SK-MEL-5 (cell line): ENCODE measurements at places on chromosomes 1 and 21.

DNA sequence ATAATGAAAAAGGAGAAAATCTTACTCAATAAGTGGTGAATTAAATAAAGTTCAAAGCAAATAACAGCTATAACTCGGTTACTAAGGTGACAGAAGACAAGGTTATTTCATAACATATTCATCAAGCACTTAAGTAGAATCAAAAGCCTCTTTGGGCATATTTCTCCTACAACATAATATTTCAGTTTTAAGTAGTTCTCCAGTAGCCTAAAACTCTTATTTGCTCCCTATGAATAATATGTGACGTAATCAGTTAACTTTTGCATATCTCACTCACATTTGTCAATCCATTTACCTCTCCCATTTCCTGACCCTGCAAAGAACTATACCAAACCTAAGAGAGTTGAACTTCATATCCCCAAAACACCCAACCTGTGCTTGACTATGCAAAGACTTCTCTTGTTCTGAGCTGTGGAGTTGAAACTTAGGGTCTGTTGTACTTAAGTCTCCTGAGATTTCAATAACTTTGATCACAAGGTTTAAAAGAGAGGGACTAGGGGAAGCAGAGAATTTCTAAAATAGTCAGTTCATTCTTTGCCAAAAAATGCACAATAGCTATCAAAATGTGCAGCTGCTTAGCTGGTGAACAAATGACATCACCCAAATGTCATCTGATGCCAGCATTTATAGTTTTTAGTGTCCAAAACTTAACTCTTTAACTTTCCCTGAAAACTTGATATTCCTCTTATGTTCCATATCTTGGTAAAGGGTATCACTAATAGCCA lies 37.2 kb downstream of the TTLL7 start:
- DNase-seq: peak; percentile 94

DNA sequence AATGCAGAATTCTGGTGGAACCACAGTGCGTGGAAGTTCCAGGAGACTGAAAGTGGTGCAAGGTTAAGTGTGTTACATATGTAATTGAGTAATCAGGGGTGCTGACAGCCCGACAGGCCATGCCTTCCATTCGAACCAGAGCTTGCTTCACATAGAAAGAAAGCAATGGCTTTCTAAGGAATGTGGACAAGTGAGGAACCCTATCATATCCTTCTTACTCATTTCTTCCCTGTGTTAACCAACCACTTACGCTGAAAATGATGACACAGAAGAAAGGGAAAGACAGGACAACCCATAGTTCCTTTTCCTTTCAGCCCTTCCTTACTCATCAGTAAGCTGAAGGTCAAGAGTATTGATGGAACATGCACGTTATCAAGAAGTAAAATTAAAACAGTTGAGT lies 48.1 kb upstream of the KCNA3 start:
- no peak for DNase-seq

DNA sequence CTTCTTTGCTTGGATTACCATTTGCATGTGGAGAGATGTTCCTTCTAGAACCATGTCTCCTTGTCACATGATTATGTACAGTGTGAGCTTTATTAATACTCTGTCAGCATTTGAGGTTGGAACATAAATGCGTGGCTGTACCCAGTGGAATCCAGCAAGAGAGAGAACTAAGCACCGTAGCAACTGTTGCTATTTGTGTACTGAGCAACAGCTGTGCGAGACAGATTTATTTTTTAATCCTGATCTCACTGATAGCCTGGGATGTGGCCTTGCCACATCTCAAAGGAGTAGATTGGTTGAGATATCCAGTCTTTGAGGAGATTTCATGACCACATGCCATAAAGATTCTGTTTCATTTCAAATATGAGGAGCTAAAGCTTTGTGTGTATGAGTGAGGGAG lies 43.4 kb downstream of the KIF1B start:
- DNase-seq: peak; percentile 65

DNA sequence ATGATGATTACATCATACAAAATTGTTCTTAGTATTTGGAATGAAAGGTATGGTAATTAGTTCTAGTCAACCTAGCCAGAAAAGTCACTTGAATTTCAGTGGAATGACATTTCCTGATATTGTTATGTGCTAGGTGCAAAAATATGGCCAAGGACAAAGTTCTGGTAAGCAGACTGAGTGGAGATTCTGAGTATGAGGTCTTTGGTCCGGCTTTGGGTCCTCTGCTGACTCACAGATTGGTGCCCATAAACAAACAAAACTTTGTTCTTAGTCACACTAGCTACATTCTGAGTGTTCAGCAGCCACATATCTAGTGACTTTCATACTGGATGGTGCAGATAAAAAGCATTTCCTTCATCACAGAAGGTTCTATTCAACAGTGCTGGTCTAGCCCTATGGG lies 206.1 kb downstream of the ZNF648 start:
- DNase-seq: peak; percentile 15

DNA sequence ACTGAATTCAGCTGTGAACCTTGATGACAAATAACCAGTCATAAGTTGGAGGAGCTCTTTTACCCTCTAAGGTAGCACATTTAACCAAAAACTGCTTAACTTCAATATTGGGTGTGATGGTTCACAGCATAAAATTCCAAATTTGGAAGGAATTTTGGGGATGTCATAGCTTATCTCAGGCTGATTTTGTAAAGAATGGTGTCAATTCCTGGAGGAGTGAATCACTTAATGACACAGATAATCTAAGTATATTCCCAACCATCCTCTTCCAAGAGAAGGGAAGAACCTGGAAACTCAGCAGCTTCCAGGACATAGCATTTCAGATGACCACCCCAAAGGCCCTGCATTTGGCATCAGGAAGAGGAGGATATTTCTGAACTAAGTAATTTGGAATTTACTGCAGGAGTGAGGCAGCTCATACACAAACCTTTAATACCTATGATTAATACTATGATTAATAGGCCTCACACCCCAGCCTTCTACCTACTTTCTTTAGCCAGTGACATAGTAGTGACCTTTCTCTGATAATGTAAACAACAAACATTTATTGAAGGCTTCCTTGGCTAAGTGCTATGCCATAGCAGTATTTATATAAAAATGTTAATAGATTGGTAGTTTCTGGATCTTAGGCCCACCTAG lies 14.5 kb downstream of the GLUL start:
- no peak for DNase-seq

- DNase-seq: no peak
Observed at GRCh38 chr1:154313066-154313356, 7.9 kb upstream of the AQP10 start.

- DNase-seq: no peak
Observed at GRCh38 chr21:43193651-43194302, 25.0 kb downstream of the CRYAA start.

GRCh38 chr1:107501081-107501605 lies 360.3 kb downstream of the NTNG1 start:
- no peak for DNase-seq

GRCh38 chr1:168424281-168424680 lies 119.5 kb downstream of the XCL2 start:
- DNase-seq: no peak

DNA sequence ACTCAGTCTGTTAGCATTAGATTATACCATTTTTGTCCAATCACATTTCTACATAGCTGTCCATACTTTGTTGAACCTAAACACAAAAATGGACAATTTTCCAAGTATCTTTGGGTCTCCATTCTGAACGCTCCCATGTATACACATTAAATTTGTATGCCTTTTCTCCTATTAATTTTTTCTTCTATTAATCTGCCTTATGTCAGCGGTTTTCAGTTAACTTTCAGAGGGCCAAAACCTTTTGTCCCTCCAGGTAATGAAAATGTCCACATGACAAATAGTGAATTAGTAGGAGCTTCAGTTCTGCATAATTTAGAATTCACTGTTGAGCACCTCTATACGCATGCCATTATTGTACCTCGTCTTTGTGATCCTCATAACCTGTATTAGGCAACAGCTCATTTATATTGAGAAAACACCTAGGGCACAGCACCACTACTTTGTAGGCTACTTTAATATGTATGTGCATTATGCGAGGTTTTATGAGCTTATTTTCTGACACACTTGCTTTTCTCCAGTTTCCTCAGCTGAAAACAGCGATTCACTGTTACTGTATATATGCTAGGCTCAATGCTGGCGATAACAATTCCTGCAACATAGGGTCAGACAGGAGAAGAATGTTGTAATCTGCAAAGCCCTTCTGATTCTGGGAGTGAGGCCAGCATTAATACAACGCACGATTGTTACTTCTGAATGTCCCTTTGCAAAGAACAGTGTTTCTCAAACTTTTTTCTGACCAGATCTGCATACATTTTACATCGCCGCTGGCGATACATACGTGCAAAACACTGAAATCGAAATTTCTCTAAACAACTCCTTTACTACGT lies 1.1 kb upstream of the ABCD3 start:
- DNase-seq: peak; percentile 95

DNA sequence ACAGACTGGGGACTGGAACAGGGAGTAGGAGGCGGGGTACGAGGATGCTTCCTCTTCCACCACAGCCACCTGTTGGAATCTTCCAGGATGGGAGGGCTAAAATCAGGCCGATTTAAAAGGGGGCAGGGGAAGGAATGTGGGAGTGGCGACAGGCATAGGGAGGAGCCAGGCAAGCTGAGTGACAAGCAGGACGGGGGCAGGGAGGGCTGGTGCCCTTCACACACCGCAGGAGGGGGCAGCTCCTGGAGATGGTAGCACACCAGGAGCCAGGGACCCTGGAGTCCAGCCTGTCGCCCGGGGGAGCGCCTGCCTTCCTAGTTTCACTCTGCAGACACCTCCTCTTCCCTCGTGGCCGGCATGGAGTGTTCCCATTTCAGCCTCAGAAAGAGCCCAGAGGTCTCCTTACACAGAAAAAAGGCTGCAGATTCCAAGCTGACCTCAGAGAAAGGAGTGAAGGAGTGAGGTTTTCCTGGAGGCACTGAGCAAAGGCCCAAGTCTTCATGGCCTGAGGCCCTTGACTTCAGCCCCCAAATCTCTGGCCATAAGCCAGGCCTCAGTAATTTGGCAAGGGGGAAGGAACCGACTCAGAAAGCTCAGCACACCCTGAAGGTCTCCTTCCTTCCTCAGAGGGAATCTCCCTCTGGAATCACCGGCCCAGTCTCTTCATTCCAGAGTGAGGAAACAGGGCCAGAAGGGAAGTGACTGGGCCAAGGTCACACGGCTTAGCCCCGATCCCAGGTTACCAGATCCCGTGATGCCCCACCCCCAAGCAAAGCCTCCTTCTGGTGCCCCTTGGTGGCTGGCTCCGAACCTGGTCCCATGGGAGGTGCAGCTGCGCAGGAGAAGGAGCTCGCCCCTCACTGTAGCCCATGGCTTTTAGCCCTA lies 8.1 kb downstream of the BLACAT1 start:
- DNase-seq: peak; percentile 47

DNA sequence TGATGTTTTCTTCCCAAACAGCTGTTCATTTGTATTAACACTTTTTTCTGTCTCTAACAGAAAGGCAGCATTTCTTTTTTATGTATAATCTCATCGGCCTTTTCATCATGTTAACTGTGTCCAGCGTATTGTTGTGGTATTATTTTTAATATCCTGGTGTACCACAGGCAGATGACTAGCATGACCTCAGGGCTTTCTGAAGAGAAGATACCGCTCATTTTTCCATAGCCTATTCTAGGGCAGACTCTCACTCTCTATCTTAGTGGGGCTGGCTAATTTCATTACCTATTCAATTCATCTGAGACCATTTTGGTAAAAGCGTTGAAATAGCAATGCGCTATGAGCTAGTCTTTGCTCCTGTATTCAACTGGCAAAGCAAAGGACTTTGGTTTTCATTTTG lies 209.9 kb downstream of the SDCCAG8 start:
- DNase-seq: no peak

DNA sequence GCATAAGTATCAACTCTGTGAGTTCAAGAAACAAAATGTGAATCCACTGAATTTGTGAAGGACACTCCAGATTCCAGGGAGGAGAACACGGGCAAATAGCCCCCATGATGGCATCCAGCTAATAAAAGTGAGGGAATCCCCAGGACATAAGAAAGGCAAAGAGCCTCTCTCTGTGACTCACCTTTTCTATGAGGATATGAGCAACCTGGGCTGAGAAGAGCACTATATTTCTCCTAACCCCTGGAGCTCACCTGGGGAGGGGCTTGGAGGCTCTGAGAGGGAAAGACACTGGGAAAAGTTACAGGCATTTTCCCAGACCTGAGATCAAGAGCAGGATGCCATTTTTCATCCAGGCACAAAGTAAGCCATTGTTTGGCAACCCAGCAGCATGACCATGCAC lies 1298.8 kb downstream of the PLA2G4A start:
- DNase-seq: peak; percentile 18

GRCh38 chr1:103371234-103371633 lies 154.3 kb upstream of the RNPC3 start:
- no peak for DNase-seq

- DNase-seq: no peak
Observed at GRCh38 chr1:163824490-163824889, 502.7 kb downstream of the NUF2 start.
